ENCODE measurements at places on chromosomes 6 and 20.

- ATAC-seq: no peak
Observed at GRCh38 chr6:105667056-105667455, 264.2 kb upstream of the PREP start.

GRCh38 chr6:166500246-166500645, 86.2 kb downstream of the RAMACL start:
- no peak for ATAC-seq

DNA sequence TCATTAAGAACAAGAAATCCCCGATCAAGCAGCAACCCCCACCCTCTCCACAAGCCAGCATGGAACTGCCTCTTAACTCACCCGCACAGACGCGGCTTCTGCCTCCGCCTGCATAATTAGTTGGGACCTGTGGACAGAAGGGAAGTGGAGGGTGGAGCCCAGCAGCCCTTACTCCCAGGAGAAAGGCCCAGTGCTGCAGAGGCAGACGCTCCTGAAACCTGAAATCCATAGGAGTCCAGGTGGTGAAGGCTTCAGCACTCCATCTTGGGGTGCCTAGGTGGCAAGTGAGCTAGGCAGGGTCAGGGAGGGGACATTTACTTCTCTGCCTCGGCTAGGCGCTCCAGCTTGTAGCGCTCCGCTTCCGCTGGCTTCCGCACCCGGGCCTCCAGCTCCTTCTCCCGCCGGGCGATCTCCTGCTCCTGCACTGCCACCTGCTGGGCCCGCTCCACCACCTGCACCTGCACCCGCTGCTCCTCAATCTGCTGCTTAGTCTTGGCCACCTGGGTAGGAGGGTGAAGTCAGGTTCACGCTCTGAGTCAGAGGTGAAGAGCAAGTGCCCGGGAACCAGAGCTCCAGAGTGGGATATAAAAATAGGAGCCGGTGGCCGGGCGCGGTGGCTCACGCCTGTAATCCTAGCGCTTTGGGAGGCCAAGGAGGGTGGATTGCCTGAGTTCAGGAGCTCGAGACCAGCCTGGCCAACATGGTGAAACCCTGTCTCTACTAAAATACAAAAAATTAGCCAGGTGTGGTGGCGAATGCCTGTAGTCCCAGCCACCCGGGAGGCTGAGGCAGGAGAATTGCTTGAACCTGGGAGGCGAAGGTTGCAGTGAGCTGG, 10.7 kb downstream of the TUBB start:
- peak; percentile 85 for ATAC-seq

GRCh38 chr20:483815-484644, 21.7 kb upstream of the TBC1D20 start:
- no peak for ATAC-seq

- no peak for ATAC-seq
Observed at GRCh38 chr6:146985111-146985510, 219.1 kb upstream of the STXBP5 start.

- ATAC-seq: no peak
Observed at GRCh38 chr6:55557146-55557545, 21.8 kb downstream of the HMGCLL1 start.

DNA sequence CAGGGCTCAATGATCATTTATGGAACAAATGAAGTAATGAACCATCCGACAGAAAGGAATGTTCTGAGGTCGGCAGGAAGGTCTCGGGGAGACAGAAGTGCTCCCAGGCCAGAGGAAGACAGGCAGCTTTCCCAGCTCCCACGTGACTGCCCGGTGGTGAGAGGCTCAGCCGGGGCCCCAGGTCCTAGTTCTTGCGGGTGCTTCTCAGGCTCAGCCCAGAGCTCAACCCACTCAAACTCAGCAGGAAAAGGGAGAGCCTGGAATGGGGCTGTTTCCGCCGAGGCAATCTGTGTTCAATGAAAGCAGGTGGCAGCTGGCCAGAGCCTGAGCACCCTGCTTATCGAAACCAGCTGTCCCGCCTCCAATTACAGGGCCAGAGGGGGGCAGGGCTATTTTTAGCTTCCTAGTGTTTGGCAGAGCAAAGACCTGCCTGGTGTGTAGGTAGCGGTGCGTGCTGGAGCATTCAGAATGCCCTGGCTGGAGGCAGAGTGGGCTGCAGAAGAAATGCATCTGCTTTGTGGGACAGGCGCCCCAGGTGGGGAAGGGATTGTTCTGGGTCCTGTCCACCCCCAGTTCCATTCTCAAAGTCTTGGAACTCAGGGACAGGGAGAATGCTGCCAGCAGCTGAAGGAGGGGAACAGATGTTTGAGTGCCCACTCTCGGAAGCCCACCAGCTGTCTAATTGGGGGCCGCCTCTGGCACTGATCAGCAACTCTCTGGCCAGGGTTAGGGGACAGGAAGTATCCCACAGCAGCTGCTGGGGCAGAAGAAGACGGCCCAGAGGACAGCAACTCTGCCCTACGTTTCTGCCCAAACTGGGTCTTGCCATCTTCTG, 145.1 kb downstream of the PREX1 start:
- ATAC-seq: peak; percentile 70

GRCh38 chr20:50379049-50379990, 130.9 kb upstream of the PTPN1 start:
- ATAC-seq: peak; percentile 92

GRCh38 chr20:59015812-59016711, 3.2 kb upstream of the TUBB1 start:
- ATAC-seq: no peak

DNA sequence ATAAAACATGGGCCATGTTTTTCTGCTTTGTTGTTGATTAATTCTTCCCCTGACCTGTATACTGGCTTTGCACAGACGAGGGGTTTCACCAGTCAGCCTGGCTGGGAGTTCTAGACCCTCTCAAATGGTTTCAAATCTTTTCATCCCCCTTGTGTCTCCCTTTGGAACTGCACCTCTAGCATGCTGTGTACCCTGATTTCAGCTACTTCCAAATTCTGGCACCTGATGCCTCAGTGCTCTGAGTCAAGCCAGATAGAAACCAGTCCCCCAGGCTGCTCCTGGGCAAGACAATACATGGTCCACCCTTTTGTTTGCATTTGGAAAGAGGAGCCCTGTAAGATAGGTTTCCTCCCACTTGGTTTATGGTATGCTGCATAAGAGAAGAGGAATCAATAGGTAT, 290.2 kb downstream of the BTBD3 start:
- ATAC-seq: no peak

DNA sequence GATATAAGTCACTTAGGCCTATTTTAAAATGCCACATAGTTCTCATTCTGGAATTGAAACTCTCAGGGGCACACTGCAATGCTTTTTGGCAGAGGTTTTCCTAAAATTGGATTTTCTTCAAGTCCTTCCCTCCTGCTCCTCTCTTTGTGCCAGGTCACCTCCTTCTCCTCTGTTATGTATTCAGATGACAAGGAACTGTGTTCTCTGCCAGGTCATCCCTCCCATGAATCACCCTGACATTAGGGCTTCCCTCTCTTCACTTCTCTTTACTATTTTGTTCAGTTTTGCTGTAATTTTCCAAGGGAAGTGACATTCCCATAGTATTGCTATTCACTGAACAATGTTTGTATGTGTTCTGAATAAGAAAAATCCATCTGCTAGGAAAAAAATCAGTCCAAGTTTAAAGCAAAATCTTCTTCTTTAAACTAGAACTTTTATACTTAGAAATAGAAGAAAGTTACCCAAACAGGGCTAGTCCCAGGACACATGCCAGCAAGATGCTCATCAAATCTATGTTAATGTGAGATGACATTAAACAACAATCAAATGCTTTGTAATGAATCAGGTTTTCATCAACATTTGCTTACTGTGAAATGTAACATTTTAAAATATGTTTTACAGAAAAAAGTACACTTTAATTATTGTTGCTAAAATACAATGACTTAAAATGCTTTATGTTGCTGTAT, 461.1 kb downstream of the MMUT start:
- no peak for ATAC-seq

- ATAC-seq: no peak
Observed at GRCh38 chr6:161292145-161292544, 18.3 kb upstream of the AGPAT4 start.

GRCh38 chr20:34712525-34713192, 8.5 kb downstream of the TP53INP2 start:
- ATAC-seq: no peak

DNA sequence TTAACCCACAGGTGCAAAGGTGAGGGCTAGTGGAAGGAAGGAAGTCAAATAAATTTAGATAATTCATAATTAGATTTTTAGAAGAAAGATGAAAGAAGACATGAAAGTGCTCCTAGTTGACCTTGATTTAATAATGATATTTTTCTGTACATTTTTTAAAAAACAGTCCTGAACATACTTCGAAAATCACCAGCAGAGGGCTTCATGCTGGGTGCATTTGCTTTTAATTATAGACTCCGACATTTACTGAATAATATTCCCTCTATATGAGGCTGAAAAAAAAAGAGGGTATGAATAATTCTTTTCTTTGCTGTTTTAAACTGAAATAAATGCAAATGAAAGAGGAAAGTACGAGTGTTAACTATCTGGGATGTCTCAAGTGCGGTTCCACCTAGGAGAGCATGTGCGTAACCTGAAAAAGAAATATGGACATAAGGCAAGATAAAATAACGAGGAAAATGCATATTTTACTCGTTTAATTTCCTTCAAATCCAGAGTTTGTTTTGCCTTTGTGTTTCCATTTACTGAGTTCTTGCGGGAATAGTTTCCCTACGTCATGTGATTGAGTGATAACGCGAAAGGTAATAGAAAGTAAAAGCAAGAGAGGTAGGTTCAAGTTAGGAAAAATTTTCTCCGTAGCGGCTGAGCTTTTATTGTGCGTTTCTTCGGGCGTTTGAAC, 3.1 kb upstream of the TFAP2B start:
- no peak for ATAC-seq

DNA sequence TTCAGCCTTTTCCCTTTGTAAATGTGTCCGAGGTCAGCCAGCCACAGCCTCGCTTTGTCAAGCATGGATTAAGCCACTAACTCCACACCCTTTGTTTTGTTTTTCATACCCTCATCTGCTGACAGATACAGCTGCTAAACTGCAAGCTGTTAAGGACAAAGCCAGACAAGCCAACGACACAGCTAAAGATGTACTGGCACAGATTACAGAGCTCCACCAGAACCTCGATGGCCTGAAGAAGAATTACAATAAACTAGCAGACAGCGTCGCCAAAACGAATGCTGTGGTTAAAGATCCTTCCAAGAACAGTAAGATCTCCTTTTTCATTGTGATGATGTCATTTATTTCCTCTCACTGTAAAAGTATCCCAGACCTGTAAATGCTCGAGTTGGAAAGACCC, 269.3 kb downstream of the ARHGAP18 start:
- ATAC-seq: no peak

DNA sequence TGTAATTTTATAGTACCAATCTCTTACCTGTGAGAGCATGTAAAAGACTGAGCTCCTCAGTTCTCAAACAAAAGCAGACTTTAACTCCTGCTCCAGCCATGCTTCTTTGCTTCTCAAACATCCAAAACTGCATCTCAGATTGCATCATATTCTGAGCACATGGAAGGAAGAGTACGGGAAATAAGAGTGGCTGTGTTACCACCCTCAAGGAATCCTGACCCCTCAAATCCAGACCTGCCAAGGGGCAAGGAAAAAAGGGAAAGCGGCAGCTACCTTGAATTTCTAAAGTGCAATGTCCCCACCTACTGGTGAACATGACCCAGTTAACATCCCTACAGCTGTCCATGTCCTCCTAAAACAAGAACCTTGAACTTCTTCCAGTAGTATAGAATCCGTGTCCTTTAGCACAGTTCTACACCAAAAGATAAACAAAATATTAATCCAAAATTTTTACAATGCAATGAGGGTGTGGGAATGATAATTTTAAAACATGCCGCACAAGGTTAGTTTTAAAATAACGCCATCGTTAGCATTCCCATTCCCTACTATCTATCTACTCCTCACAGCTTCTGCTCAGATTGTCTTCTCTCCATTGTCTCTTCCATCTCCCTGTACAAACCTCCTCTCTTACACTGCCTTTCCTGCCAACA, 34.1 kb upstream of the HLA-DQB1 start:
- peak; percentile 62 for ATAC-seq

GRCh38 chr6:156701966-156702365, 75.2 kb upstream of the ARID1B start:
- ATAC-seq: no peak

GRCh38 chr20:38404016-38404415, 31.1 kb downstream of the SNHG17 start:
- no peak for ATAC-seq

DNA sequence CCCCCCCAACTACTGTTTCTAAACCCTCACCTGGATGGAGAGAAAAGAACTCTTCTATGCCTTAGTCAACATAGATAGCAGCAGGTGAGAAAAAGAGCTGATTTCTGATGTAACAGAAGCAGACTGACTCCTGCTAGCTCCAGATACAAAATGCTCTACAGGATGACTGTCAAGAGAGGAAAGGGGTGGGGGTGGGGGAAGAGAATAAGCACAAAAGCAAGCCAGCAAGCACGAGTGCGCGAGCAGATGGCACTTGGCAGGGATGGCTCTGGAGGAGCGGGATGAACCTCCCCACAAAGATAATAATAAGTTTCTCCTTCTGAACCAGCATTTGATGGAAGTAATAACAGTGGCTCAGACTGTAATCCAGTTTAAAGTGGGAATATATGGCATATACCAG, 45.6 kb upstream of the SPDEF start:
- ATAC-seq: no peak

GRCh38 chr6:82144852-82145340, 102.6 kb downstream of the IBTK start:
- ATAC-seq: peak; percentile 62

- peak; percentile 39 for ATAC-seq
Observed at GRCh38 chr6:10901770-10902169, 14.9 kb downstream of the SYCP2L start.

GRCh38 chr6:165961233-165961632, 206.4 kb downstream of the TBXT start:
- no peak for ATAC-seq

GRCh38 chr20:41366546-41367392, at the start of gene EMILIN3:
Gene EMILIN3, minus strand, starts transcription at chr20:41366818. Its CDS starts 184 bp downstream, at chr20:41366634.
- ATAC-seq: peak; percentile 37

DNA sequence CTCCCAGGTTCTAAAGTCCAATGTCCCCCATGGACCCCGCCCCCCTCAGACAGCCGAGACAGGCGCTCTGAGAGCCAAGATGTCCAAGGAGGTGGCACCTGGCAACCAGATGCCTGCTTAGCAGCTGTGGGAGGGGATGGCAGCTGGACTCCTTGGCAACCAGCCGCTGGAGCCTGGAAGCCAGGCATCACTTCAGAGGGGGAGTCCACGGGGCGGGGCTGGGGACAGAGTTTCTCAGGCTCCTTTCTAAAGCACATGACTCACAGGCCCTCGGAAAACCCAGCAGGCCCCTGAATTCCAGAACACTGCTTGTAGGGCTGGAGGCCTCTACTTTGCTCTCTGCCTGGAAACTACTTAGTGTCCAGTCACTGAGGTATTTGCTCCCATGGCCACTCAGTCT, 51.5 kb downstream of the PREX1 start:
- ATAC-seq: no peak

- ATAC-seq: no peak
Observed at GRCh38 chr6:152348116-152348515, 289.0 kb downstream of the SYNE1 start.

- ATAC-seq: no peak
Observed at GRCh38 chr6:5984150-5985089, 22.3 kb downstream of the NRN1 start.

GRCh38 chr6:42715871-42716270, 6.5 kb downstream of the PRPH2 start:
- ATAC-seq: no peak

- no peak for ATAC-seq
Observed at GRCh38 chr6:107059606-107060005, 31.6 kb downstream of the MTRES1 start.
